ENCODE measurements at places on chromosomes 3 and 15. TPM values are rescaled to one million over a fixed set of nuclear protein-coding genes. Genes with fewer than 3 reads are reported as not detected.

DNA sequence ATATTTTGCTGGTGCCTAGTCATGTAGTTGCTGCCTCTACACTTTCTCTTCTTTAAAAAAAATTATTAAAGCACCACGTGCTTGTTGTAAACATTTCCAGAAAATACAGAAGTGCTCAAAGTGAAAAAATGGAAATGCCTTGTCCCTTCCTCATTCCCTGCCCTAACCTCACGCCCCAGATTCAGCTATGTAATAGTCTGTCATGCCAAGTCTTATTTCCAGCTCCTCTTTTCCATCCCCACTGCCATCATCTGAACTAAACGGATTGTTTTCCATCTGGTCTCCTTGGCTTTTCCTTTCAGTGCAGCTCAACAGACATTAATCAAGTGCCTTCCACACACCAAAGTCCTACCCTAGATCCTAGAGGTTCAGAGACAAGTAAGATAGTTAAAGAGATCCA lies 15.5 kb downstream of the ZNF774 start:
- H3K36me3 ChIP-seq = no peaks in the 10 kb centered on the region
- peaks cover 13% of the 10 kb centered on the region for H3K4me1 ChIP-seq
- no peaks in the 10 kb centered on the region for H3K27me3 ChIP-seq
- no peak overlapping the region for H3K27ac ChIP-seq

The CFAP100 gene
- polyA plus RNA-seq = not detected

DNA sequence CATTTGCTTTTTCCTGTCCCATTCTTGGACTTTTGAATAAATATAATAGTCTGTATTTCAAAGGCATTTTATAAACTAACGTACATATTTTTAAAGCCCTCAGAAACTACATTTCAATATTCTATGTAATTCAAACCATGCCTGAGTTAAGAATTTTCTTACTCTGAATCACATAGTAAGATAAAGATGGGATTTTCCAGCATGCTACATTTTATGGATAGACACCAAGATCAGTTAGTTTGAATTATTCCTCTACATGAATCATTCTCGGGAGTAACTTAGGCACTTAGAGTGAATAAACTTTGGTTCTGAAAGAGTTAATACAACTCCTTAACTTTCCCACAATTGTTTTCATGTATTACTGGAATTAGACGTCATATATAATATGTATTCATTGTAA lies 713.3 kb upstream of the CBLB start:
- no peaks in the 10 kb centered on the region for H3K27me3 ChIP-seq
- no peaks in the 10 kb centered on the region for H3K4me1 ChIP-seq
- no peaks in the 10 kb centered on the region for H3K36me3 ChIP-seq
- H3K27ac ChIP-seq = no peak overlapping the region
- no peak overlapping the region for H3K4me3 ChIP-seq
- DNase-seq = no peak

DNA sequence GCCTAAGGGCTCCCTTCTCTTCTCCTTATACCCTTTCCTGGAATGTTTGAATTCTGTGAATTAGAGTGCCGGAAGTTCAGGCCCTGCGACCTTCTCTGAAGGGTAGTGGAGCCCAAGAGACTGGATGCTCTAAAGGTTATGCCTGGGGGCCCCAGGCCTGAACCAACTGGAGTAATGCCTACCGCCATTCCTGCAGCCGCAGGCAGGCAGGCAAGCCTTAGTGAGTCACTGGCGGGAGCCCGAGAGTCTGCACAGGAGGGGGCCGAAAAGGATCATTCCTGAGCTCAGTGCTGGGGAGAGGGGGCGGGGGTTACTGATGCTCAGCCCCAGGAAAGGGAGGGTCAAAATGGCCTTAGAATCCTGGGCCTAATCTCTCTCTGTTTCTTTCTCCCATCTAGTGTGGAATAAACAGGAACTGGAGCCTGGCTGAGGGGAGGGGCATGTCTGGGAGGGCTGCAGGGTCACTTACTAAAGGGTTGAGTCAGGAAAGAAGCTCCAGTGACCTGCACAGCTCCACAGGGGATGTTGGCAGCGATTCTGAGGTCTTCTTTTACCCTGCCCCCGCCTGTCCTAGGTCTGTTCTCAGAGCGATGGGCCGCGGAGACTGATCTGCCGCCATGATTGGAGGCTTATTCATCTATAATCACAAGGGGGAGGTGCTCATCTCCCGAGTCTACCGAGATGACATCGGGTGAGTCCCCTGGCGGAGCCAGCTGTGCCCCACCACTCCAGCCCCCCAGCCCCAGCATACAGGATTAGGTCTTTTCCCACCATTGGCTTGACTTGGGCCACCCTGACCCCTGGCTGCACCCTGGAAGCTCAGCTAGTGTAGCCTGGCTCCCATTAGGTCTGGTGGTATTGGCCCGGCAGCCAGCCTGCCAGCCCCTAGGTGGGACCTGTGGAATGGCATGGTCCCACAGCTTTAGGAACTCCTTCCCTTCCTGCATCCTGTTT lies 2.0 kb downstream of the AP2M1 start:
- H3K4me3 ChIP-seq = peak overlapping the region; percentile 93
- peak overlapping the region; percentile 84 for H3K27ac ChIP-seq
- peak; percentile 75 for DNase-seq
- peaks cover 50% of the 10 kb centered on the region for H3K36me3 ChIP-seq

DNA sequence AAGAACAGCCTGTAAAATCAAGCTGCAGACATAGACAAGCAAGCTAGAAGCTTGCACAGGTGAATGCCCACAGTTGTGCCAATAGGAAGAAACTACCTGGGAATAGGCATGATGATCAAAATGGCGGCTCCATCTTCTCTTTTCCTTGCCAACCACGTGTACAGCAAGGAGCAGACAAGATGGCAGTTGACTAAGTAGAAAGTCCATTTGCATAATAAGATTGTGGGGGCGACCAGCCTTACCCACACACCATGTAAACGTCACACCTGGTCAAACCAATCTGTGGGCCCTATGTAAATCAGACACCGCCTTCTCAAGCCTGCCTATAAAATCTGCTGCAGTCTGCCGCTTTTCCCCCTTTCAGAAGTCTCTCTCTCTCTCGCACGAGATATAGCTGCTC lies 25.1 kb upstream of the ANKRD34C start:
- no peak for DNase-seq
- no peaks in the 10 kb centered on the region for H3K4me1 ChIP-seq
- no peak overlapping the region for H3K4me3 ChIP-seq
- H3K36me3 ChIP-seq = no peaks in the 10 kb centered on the region

The INKA1 gene
- polyA plus RNA-seq = 3.4 TPM

DNA sequence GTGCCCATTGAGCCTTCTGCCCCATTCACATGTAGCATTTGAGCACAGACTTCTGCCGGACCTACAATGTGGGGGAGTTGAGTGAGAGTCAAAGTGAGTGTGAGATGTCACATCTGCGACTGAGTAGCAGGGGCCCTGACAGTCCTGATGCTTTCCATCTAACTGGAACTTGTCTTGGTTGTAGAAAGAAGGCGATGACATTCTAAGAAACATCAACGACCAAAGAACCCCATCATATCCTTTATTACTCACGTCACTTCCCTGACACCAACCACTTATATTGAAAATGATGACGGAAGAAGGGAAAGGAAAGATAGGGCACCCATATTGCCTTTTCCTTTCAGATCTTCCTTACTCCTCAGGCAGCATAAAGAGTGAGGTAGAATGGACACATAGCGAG lies 30.5 kb downstream of the SMAD3 start:
- H3K4me3 ChIP-seq = no peak overlapping the region
- no peaks in the 10 kb centered on the region for H3K36me3 ChIP-seq
- H3K27me3 ChIP-seq = no peaks in the 10 kb centered on the region
